Activated naive CD4-positive, alpha-beta T cell (primary cell): ENCODE measurements at places on chromosomes 3 and 15.

- no peak for DNase-seq
Measured at GRCh38 chr3:152069871-152070270, 196.4 kb downstream of the SUCNR1 start.

DNA sequence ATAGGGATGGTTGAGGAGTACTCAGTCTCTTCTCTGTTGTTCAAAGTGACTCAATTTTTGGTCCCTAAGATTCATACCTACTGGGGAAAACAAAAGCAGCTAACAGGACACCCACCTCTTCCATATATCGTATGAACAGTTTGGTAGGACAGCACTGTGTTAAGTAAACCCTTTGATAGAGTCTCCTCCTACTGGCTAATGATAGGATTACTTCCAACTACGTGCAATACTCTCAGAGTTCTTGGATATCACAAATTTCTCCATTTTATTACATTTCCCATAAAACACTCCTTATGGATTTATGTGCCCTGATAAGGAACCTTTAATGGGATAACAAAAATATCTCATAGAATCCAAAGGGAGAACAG is 200.2 kb upstream of the GOLGA6L4 start:
- no peak for DNase-seq

- DNase-seq: no peak
Measured at GRCh38 chr3:69959581-69959980, 40.0 kb upstream of the SAMMSON start.

GRCh38 chr3:49534581-49535441 is 19.5 kb upstream of the BSN start:
- DNase-seq: no peak

DNA sequence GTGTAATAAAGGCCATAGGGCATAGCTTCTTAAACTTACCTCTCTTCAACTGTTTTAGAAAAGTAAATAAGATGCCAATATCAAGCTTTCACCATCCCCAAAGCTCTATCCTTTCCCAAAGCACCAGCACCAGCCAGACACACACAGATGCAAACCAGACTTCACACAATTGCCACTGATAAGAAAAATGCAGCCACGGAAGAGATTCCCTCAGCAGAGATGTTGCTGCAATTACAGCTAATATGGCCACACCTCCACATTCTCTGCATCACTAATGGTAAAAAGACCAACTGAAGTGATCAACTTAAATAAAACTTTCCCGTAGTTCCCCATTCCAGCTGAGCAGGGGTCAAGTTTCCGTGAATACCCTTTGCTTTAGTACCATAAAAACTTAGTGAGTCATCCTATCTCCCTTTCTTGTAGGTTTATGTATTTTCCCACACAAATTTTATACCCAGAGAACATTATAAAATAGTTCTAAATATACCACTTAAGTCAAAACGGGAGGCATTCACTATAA is 64.4 kb downstream of the SLC9A9 start:
- no peak for DNase-seq

DNA sequence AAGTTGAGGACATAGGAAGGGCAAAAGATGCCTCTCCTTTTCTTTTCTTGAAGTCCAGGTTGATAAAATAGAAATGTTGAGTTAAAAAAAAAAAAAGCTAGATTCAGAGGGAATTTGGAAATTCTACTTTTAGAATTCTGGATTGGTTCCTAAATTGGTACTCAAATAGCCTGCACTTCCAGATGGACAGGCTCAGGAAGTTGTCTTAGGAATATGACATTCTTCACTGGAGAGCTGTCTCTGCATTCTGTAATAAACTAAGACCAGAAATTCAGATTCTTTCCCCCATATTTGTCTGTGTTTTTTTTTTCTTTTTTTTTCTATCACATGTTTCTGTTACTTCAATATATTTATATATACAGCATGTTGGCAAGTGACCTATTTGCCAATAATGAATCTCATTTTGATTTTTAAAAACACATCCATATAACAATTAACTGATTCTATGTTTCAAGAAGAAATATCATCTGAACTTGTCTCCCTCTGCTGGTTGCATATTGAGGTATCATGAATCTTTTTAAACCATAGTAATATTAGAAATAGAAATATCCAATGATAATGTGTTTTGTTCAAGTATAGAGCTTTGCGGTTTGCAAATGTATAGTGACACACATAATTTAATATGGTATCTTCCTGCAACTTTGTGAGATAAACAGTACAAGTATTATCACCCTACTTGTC is 8.5 kb upstream of the LSAMP start:
- DNase-seq: no peak

GRCh38 chr3:59300733-59301132 is 250.9 kb upstream of the CFAP20DC start:
- no peak for DNase-seq

- no peak for DNase-seq
Measured at GRCh38 chr15:67039384-67040075, 25.9 kb upstream of the SMAD3 start.

- no peak for DNase-seq
Measured at GRCh38 chr15:42595626-42596240, 20.3 kb downstream of the STARD9 start.

DNA sequence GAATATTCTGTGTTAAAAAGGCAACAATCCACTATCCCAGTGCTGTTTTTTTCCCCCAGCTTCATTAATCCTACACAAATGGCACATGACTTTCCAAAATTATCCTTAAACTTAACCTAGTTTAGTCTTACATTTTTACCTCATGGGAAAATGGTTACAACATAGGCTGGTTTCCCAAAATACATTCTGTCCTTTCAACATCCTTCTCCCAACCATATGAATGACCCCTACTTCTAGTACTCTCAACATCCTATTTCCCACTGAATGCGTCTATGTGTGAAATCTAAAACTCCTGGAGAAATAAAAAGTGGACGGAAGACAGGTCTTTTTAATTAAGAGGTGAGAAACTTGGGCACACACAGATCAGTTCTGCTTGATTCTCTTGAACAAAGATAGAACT is 33.3 kb downstream of the ATOSA start:
- no peak for DNase-seq

GRCh38 chr3:54899273-54899672 is 28.6 kb downstream of the LRTM1 start:
- DNase-seq: no peak

GRCh38 chr3:188060840-188061544 is 93.0 kb upstream of the LPP start:
- no peak for DNase-seq

GRCh38 chr3:100709842-100710260 is 557 bp downstream of the TFG start:
- DNase-seq: no peak

DNA sequence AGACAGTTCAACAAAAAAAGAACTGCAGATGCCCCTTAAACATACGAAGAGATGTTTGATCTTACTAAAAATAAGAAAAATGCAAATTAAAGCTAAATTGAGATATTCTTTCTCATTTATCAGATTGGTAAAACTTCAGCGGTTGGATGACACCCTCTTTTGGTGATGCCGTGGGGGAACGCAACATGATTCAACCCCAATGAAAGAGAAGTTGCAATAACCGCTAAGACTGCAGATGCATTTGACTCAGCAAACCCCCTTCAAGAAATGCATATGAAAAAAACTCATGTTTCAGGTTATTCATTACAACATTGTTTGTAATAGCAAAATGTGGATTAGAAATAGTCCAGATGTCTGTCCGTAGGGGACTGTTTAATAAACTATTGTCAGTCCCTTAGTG is 3.6 kb downstream of the KLHL6 start:
- DNase-seq: no peak

DNA sequence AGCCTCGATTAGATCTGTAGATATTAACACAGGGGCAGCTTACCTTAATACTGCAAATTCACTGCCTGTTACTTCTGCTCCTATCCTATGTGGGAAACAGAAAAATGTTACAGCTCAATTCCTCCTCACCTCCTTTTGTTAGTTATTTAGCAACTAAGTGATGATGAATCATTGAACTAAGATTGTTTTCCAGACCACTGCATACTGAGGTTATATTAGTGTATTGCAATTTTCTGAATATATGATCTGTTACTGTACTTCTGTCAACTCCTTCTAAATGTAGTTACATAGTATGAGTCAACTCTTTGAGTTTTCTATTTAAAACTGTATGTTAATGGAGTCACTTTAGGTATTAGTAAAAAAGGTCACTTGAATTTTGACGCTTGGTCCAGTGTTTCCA is 331.5 kb upstream of the SLCO3A1 start:
- DNase-seq: no peak

GRCh38 chr3:167886690-167887089 is 151.2 kb downstream of the SERPINI1 start:
- no peak for DNase-seq
